ENCODE measurements at places on chromosomes 5 and 9.

DNA sequence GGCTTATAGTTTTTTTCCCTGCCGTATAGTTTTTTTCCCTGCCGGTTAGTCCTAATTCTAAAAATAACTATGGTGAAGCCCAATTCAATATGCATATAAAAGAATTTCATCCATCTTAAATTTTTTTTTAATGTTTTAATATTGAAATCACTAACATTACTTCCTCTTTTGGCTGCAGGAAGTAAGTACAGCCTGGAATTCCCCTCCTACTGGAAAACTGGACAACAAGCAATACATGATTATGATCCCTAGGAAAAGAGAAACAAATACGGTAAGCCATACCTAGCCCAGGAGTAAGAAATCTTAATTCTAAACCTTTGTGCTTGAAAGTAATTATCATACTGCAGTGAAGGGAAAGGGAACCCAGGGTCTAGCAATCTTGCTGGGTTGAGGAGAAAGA is 119.0 kb downstream of the NR3C1 start:
- no peak for DNase-seq

GRCh38 chr5:86997516-86997915 is 270.2 kb upstream of the RASA1 start:
- DNase-seq = no peak

- DNase-seq = no peak
Observed at GRCh38 chr5:172748341-172748843, 22.6 kb downstream of the DUSP1 start.

DNA sequence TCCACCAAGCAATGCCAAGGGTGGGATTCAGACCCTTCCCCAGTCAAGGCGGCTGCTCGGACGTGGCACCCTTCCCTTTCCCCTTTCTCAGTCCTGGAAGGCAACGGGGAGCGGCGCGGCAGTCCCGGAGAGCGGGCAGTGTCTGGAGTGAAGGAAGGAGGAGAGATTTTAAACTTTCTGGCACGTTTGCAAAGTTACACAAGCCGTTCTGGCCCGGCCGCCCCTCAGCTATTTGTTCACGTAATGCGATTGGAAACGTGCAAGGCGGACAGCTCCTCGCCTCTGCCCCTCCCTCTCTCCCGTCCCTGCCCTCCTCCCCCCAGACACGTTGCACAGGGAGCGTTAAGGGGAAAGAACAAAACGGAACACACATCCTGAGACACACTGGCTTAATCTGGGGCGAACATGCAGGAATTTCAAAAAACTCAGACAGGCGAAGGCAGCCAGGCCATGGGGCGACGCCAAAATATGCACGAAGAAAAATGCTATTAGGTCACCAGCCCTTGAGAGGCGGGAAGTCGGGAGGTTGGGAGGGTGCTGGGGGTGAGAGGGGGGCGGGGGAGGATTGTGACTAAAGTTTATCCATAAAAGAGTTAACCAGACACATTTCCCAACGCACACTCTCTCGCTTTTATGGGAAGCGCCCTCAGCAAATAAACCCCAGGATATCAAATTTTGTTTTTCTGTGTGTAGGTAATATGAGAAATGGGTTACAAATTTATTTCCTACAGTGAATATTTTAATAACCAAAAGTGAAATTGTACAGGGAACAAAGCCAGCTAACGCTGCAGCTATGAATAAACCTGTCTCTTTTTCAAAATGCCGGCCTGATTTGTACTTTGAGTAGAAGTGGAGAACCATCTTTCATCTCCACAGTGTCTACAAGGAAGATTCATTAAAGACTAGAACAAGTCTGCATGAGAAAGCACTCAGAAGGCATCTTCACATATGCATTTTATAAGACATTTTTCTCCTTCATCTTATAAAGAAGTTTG is at the start of gene LOX:
Gene LOX (minus strand): TSS at position 144 of the 995 bp plus-strand sequence. CDS start 274 bp downstream, outside the sequence.
- DNase-seq = peak; percentile 66

DNA sequence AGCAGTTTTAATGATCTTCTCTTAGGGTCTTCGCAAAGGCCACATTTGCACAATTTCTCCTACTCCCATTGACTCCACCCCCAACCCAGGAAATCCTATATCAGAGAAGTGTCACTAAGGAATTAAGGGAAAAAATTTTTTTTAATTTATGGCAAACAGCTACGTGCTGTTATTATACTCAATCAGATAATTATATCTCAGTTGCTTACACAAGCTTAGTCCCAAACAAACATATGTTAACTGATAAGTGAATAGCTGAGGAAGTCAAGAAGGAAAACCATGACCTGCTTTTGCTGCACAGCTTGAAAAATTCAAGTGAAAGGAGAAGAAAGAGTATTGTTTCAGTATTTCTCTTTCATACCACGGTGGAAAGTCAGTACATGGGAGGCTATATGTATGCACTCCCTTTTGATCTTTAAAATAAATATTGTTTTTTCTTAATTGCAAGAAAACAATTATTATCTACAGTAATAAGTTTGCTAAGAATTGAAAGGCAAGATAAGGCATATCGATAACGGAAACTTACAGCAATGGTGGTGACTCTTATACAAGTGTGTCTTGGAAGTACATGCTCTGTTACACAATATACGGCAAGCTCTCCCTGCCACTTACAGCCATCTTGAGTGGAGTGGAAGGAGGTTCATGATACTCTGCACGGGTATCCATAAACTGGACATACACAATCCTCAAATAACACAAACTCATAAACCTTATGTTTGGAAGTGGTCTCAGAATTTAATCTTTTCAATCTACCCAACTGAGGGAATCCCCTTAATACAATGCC is 167.9 kb upstream of the FREM1 start:
- no peak for DNase-seq

All from SK-N-DZ (cell line).